ENCODE measurements at places on chromosomes 4 and X. TPM values are rescaled to one million over a fixed set of nuclear protein-coding genes. Genes with fewer than 3 reads are reported as not detected.

ARX gene
- total RNA-seq, result not detected

H2BW2 gene
- not detected for total RNA-seq

- no peak for DNase-seq
Observed at GRCh38 chr4:25788703-25789238, 74.0 kb downstream of the SEL1L3 start.

DNA sequence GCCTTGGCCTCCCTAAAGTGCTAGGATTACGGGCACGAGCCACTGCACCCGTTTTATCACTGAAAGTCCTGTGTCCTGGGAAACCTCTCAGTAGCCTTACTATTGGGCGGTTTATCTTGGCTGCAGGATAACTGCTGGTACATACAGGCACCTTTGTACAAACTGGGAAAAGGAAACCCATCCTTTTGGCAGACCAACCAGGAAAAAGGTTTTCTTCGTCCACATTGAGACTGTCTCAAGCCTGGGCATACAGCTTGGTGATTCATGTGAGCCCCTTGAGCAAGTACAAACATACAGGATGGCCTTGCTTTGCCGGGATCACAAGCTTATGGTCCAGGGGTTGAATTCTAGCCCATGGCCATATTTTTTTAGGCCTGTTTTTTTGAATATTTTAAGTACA is 32.8 kb downstream of the RWDD4 start:
- no peak for DNase-seq

GRCh38 chrX:2500091-2500802 is 529 bp downstream of the DHRSX start:
- peak; percentile 36 for DNase-seq

GRCh38 chr4:108834835-108835384 is 72.1 kb upstream of the ETNPPL start:
- DNase-seq, result no peak

DNA sequence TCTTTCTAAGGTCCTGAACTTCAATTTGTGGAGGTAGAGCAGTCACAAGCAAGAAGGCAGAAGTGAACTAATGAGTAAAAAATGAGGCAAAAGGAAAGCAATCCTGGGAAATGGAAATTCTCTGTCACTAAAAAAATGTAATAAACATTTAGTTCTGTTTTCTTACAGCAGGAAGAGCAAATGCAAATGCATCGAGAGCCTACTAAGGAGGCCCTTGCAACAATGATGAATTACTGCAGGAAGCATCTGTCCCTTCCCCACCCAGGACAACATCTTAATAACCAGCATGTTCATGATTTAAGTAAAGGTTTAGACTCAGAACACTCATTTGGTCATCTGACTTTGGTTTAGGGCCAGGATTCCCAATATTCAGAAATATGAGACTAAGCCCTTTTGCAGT is 341.4 kb upstream of the NOCT start:
- DNase-seq, result no peak

GRCh38 chr4:170122252-170122651 is 32.5 kb upstream of the AADAT start:
- DNase-seq, result no peak

GRCh38 chr4:142917678-142918077 is 71.6 kb upstream of the INPP4B start:
- DNase-seq, result no peak
